ENCODE measurements at places on chromosomes 13 and 19.

DNA sequence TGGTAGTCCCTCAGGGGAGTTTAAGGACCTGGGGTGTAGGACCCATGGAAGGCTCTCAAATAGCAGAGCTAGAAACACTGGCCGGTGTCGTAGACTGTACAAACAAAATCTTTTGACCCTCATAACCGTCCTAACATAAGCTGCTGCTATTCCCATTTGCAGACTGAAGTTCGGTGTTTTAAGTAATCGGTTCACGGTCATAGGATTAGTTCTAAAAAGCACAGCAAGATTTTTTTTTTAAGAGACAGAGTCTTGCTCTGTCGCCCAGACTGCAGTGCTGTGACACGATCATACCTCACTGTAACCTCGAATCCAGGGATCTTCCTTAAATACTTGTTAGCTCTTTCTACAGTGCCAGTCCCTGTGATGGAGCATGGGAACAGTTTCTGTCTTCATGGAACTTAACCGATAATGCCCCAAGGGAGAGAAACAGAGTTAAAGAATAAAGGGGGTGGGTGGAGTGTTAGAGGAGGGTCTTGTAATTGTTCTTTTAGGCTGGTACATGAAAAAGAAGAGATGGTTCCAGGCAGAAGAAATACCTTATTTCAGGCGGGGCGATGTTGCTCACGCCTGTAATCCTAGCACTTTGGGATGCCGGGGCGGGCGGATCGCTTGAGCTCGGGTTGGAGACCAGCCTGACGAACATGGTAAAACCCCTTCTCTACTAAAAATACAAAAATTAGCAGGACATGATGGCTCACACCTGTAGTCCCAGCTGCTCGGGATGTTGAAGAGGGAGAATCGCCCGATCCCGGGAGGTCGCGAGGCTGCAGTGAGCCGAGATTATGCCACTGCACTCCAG is 475 bp upstream of the ZC3H4 start:
- peak; percentile 94 for DNase-seq

DNA sequence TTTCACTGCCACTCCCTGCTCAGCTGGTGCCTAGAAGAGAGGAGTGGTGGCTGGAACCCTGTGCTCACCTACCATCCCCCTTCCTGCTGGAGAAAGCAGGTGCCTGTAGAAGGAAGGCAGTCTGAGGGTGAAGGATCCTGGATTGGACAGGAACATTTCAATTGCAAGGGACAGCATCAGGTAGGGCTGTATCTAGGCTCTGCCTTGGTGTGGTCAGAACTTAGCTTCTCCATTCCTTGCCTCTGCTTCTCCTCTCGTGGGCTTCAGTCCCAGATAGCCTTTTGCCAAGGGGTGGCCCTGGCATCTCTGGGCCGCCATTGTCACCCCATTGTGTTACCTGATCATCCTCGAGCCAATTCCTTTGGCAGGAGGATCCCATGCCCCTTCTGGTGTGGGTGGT is 73.2 kb upstream of the KCTD15 start:
- no peak for DNase-seq

GRCh38 chr13:96810104-96810503 is 184.2 kb downstream of the OXGR1 start:
- no peak for DNase-seq

GRCh38 chr19:55086730-55087541 is 11.3 kb downstream of the EPS8L1 start:
- DNase-seq: peak; percentile 99

- DNase-seq: peak; percentile 99
Measured at GRCh38 chr19:38949580-38950367, 19.0 kb downstream of the MRPS12 start.

DNA sequence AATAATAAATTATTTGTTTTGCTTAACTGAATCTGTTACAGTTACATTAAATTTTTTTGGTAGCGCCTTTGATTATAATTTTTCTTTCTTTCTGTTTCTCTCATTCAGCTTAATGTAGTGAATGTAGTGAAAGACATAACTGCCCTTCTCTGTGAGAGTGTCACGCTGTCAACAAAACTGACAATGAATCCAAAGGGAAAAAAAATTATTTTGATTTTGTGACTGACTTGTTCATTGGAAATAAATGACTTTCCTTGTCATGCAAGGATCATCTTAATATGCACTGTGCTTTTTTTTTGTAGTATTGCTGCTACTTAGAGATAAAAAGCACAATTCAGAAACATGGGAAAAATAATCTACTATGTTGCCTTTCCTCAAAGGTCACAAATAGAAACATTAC is 1196.4 kb downstream of the PCDH17 start:
- no peak for DNase-seq

DNA sequence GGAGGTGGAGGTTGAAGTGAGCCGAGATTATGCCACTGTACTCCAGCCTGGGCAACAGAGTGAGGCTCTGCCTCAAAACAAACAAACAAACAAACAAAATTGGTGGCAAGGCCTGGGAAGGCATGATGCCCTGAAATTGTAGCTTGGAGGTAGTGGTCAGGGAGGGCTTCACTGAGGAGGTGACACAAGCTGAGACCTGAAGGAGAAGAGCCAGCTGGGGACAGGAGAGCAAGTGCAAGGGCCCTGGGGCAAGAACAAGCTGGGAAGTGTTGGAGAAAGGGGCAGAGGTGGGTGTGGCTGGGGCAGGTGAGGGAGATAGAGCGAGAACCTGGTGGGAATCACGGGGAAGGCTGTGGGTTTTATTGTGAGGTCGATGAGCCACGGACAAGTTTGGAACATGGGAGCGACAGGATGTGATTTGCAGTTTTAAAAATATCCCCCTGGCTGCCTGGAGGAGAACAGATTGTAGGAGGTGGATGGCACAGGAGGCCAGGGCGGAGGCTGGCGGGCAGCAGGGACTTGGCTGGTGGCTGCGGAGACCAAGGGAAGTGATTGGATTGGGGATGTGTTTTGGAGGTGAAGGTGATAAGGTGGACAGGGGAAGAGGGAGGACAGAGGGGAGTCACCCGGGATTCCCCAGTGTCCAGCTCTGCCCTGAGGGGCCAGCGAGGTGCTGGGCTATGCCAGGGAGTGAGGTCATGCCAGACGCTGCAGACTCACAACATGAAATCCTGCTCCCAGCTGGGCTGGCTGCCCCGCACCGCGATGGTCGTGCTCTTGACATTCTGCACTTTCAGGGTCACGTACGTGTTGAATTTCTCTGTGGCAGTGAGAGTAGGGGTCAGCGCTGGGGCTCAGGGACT is 14.0 kb downstream of the UNC13A start:
- peak; percentile 54 for DNase-seq

GRCh38 chr13:60112771-60113170 is 51.0 kb downstream of the DIAPH3 start:
- no peak for DNase-seq

DNA sequence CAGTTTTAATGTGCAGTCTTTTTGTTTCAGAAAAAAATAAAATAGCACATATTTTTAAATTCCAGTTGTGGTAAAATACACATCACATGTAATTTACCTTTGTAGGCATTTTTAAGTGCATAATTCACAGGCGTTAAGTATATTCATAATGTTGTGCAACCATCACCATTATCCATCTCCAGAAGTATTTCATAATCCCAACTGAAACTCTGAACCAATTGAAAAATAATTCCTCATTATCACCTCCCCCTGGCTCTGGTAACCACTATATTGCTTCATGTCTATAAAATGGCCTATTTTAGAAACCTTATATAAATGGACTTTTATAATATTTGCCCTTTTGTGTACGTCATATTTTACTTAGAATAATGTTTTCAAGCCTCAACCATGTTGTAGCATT is 756.5 kb upstream of the KLHL1 start:
- DNase-seq: no peak

GRCh38 chr13:32007494-32007893 is 24.1 kb upstream of the FRY start:
- no peak for DNase-seq

- DNase-seq: no peak
Measured at GRCh38 chr13:39656325-39656677, 839 bp downstream of the COG6 start.

- no peak for DNase-seq
Measured at GRCh38 chr19:55197528-55197927, 11.8 kb downstream of the PTPRH start.

- no peak for DNase-seq
Measured at GRCh38 chr13:74103970-74104555, 30.1 kb downstream of the KLF12 start.

DNA sequence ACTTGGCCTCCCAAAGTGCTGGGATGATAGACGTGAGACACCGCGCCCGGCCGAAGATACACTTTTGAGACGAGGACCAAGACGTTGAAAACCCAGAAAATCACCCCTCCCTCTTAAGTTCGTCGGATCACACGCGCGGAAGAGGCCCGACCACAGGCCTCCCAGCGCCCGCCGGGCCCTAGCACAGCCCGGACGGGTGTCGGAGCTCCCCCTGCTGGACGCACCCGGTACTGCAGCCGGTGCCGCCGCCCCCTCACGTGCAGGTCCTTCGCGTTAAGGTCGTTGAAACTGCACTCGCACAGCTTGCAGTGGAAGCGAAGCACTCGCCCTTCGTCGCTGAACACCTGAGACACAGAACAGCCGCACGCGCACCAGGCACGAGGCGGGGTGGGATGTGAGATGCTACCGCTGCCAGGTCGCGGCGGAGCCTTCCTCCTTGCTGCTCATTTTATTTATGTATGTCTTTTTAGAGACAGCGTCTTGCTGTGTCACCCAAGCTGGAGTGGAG is 35.7 kb upstream of the MATK start:
- peak; percentile 94 for DNase-seq

DNA sequence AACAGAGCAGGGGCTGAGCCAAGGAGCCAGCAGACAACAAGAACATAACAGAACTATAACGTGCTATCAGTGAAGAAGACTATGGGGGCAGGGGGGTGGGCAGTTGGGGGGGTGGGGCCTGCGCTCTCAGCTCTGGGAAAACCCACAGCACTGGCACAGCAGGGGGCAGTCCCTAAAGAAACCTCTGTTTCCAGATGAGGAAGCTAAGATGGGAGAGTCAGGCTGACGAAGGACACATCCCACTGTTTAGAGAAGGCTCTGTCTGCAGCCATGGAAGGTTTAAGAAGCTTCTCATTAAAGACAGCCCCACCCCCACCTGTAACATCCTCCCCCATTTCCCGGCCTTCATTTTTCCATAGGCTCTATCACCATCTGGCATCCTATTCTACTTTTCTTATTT is 7.1 kb upstream of the DOCK9 start:
- DNase-seq: no peak

DNA sequence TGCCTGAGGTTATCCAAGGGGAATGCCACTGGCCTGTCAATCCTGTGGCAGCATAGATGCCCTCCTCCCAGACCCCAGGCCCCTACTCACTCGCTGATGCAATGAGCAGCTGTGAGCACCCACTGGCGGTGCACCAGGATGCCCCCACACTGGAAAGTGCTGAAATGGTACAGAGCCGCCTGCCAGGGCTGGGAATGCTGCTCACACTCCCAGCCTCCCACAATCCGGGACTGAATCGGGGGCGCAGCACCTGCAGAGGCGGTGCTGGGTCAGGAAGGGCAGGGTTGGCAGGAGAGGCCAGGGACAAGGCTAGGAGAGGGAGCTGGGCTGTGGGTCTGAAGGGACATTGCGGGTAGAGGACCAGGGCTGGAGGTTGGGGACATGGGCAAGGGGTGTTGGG is 2.0 kb downstream of the KLK1 start:
- no peak for DNase-seq

- DNase-seq: no peak
Measured at GRCh38 chr19:38507551-38508127, 74.1 kb downstream of the RYR1 start.

DNA sequence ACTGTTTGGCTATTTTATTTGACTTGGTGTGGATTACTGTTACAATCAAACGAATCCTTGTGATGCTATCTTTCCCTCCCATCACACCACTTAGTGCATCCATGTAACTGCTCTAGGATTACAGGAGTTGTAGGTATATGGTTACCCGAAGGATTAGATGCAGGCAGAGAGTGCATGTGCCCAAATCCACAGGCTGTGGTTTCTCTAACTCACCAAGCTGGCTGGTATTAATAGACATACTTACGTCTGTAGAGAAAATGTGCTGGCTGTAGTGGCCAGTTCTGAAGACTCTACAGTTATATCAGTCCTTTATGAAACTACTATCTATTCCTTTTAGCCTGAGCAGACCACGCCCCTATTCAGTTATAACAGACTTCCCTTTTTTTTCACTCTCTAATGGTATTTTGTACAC is 1.1 kb upstream of the HMGB1 start:
- no peak for DNase-seq

- no peak for DNase-seq
Measured at GRCh38 chr19:30640252-30640965, 268.2 kb downstream of the ZNF536 start.

- no peak for DNase-seq
Measured at GRCh38 chr19:5961969-5962945, 15.7 kb downstream of the RANBP3 start.

All from SK-N-SH (cell line).